ENCODE measurements at places on chromosomes 6 and 20. TPM values are rescaled to one million over a fixed set of nuclear protein-coding genes. Genes with fewer than 3 reads are reported as not detected.

The SNRNP48 gene
- 13.3 TPM for total RNA-seq

The CCN2 gene
- total RNA-seq: not detected

The SALL4 gene
- 0.46 TPM for total RNA-seq

The NR2E1 gene
- total RNA-seq: not detected

The GNL1 gene
- 119 TPM for total RNA-seq

The CLDN20 gene
- not detected for total RNA-seq
